Glomerular endothelial cell (primary cell): ENCODE measurements at places on chromosomes 13 and 19.
A peak's percentile ranks its signal among the peaks of the same experiment; 100 is the strongest.

DNA sequence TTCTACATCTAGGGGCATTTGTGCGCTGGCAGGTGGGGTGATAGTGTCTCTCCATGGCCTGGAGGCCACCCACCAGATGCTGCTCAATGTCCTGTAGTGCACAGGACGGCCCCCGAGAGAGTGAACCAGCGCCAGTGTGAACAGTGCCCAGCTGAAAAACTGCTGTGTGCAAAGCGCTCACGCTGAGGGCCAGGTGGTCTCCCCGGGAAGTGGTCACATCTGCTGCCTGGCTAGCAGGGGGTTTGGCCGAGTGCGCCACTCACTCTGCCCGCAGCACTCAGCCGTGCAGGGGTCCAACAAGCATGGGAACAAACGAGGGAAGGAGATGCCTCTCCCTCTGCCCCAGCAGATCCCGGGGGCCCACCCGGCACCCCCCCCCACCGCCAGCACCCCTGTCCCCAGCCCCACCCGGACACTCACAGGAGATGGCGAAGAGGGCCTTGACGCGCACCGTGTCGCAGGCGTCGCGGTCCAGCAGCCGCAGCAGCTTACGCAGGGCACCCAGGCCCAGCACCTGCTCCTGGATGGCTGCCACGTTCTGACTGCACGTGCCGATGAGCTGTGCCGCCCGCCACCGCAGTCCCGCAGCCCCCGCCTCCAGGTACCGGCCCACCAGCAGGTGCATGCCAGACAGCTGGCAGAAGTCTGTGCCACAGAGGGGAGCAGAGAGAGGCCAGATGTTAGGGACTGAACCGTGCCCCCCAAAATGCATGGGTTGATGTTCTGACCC, 5.8 kb downstream of the HSPBP1 start:
- DNase-seq, result no peak

- no peak for DNase-seq
Measured at GRCh38 chr19:40458597-40458974, 7.0 kb downstream of the BLVRB start.

DNA sequence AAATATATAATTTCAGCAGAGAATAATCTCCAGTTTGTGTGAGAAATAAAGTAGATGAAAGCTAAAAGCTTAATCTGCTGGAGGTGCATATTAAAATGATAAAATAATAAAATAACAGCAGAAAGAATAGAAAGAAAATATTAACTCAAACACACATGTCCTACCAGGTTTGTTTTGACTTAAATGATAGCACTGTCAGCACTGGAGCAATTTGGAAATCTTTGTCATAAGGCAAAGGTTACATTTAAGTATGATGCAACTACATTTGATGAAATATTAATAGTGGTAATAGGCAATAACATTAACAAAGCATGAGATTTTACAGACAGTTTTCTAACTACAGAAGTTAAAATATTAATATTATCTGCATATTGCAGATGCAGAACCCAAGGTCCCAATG, 2380.1 kb downstream of the PCDH9 start:
- no peak for DNase-seq

- no peak for DNase-seq
Measured at GRCh38 chr19:34485831-34486230, 4.3 kb downstream of the WTIP start.

DNA sequence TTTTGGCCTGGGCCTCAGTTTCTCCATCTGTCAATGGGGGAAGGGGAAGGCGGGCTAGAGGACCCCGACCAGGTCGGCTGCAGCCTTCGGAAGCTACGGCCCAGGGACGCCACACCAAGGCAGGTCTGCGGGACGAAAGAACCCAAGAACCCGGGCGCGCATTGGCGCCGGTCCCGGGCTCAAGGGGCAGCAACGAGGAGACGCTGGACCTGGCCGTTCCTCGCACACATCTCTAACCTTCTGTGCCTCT, 739 bp upstream of the ILF3 start:
- DNase-seq, result no peak

GRCh38 chr19:15837221-15837731, 21.8 kb upstream of the OR10H1 start:
- no peak for DNase-seq

DNA sequence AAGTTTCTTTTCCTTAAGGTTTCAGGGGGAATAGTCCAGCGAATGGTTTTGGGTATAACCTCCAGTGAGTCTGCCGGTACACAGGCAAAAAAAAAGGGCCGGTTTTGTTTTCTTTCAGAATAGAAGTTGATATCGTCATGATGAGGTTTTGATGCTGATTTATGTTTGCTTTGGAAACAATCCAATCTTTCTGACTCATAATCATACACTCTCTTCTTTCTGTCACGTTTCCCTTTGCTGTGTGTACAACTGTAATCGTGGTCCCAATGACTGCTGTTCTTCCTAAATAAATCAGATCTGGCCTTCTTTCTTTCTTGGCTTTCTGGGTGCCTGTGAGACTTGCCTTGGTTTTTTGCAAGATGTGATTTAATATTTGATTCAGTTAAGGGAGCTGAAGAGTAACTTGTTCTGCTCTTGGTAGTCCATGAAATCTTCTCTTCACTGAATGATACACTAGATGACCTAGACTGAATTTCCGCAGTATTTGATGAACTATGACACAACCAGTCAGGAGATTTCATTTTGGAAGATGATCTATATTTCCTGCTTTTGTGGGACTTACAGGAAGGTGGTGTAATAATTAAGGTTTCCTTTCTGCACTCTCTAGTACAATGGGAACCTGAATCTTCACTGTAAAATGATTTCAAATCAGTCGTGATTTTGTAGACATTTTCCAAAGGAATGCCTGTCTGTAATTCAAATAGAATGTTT, 34.9 kb upstream of the METTL21C start:
- peak; percentile 90 for DNase-seq

DNA sequence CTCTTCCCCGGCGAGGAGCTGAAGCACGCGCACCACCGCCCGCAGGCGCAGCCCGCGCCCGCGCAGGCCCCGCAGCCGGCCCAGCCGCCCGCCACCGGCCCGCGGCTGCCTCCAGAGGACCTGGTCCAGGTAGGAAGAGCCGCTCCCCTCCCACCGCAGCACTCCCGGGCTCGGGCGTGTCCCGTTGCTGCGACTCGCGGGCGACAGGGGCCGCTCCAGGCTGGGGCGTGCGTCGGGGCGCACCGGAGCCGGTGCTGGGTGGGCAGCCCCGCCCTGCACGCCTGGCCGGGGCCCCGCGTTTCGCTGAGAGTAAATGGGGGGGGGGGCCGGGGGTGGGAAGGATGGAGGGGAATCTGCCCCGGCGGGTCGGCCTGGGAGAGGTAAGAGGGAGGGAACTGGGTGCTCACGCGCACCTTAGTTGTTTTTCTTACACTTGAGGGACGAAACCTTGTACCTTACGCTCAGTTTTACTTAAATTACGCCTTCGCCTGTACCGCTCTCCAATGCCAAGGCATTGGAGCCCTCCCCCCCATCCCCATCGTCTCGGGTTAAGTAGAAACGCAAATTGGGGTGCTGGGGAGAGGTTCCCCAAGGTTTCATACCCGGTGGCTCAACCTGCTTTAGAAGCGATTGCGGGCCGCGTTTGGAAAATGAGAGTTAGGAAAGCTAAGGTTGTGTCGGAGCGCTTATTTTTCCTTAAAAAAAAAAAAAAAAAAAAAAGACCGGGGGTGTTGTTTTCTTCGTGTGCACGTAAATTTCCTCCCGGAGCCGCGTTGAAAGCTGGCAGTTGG, 850 bp downstream of the KLF5 start:
- DNase-seq, result no peak

DNA sequence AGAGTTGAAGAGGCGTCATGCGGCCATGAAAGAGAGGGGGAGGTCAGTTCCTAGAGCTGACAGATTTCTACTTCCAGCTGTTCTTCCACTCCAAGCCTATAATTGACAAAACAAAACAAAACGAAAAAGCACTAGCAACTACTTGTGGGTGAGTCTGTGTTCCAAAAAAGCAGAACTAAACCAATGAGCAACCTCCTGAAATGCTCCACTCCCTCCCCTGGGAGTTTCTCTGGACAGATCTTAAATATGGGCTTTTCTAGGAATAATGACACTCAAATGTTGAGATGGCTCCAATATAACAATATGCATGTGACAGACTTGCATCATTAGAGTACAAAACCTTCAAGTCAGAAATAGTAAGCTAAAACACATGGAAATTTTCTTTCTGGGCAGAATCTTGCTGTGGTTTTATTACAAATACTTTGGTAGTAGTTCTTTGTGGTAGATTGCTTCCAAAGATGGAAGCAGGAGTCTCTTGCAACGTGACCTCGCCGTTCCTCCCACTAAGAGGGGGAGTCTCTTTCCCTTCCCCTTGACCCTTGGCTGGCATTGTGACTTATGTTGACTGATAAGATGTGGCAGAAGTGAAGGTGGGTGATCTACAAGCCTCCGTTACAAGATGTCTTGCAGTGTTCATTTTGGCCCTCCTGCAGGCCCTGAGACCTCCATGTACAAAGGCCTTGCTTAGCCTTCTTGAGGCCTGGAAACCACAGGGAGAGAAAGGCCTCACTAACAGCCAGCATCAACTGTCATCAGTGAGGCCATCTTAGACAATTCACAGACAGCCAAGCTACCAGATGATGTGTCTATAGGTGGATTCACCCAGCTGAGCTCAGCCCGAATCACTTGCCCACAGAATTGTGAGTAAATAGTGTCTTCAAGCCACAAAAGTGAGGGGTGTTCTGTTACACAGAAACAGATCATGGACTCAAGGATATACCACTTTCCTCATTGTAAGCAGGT, 173.1 kb upstream of the RFC3 start:
- DNase-seq, result no peak

DNA sequence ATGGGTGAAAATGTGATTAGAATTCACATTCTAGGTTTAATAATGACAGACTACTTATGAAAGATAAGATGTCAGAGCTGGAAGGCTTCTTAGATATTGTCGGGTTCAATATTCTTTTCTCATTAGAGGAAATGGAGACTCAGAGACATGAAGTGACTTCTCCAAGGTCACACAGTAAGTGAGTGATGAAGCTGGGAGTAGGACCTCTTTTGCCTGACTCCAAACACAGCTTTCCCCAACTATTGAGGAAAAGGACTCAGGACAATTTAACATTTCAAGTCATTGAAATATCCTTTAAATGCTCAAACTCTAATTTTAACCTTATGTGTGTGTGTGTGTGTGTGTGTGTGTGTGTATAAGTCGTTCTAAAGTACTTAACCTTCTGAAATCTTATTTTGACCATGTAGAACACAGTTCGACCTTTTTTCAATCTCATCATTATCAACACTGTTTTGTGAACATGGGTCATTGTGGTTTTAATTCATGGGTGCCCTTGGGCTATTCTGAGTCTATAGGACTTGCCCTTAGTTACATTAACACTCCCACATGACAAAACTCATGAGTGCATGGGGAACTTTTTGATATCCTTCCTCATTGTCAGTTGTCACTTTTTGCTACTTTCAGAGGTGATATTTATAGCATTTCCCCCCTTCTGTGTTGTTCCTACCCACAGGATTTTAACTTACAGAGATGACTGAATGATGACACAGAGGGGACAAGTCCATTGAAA, 53.0 kb downstream of the LRCH1 start:
- DNase-seq, result no peak

GRCh38 chr13:112940236-112940635, 28.8 kb upstream of the MCF2L start:
- no peak for DNase-seq

DNA sequence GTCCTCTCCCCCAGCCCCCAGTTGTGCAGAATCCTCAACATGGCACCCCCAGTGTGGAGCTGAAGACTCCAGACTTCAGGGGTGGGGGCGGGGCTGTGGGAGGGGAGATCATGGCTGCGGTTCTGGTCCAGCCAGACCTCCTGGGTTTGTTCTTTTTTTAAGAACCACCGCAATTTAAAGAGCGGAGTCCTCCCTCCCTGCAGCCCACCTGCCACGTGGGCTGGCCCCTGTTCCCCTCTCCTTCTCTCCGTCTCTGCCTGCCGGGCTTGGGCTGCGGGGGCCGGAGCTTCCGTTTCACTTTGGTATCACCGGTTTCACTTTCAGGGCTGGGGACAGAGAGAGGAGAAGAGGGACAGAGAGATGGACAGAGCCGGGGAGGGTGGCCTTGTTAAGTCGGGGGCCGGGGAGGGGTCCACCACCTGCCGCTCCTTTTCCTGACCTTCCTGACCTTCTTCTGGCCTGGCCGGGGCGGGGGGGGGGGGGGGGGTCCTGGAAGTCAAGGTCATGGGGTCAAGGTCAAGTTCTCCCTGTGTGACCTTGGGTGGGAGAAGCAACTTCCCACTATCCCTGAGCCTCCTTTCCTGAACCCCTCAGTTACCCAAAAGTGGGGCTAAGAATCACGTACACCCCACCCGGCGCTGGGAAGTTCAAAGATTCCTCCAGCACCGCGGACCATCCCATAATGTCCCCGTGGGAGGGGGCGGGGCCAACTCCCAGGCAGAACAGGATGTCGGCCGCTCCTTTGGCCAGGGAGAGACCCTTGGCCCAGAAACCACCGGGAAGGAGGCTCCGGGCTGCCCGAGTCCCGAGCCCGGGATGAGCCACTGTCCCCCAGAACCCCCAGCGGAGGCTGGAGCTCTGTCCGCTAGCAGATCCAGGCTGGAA, 11.3 kb upstream of the ZBTB7A start:
- no peak for DNase-seq

- no peak for DNase-seq
Measured at GRCh38 chr13:61531383-61532065, 115.9 kb upstream of the PCDH20 start.

DNA sequence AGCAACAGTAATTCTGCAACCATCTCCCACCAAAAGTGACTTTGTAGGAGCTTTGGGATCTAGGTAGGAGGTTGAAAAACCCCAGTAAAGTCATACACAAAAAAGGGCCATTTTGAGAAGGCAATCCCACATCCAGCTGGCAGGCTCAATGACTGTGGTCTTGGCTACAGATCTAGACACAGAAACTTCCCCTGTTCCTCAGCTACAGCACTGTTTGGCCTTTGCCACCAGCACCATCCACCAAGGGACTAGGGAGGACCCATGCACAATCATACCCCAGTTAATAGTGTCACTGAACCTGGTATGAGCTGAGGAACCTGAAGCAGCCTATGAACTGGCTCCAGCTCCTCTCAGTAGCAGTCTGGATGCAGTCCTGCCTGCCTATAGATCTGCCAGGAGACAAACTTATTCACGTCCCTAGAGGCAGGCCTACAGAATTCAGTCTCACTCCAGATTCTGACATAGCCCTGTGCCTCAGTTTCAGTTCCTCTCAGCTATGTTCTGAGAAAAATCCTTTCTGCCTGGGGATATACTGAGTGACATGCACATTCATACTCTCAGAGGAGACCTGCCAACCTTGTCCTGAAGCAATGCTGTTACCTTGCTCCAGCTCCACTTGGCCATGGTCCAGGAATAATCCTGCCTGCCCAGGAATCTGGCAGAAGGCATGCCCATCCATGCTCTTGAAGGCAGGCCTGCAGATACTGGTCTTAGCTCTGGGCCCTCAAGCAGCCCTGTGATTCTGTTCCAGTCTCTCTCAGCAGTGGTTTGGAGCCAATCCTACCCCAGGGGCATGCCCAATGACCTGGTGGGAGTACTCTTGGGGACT, 2048.3 kb upstream of the PCDH20 start:
- DNase-seq, result no peak

DNA sequence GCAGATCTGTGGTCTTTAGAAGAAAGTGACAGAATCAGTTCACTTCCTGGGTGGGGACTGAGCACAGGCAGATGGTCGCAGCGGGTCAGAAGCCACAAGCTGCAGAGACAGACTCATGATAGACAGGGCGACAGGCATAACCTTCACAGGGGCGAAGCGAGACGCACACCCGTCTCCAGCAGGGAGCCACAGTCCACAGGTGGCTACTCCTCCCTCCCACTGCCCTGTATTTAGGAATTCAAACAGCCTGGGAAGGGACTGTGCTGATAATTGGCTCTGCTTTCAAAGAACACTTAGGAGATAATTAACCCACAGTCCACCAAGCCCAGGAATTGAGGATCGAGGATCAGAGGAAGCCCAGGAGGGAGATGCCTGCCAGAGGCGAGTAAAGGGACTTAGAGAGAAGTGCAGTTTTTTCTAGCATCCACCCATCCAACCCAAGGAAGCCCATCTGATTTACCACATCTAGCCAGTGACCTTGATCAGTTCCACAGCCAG, 23.2 kb downstream of the RFX2 start:
- DNase-seq, result no peak
